ENCODE measurements at places on chromosomes 7 and 10.

- no peak for DNase-seq
Observed at GRCh38 chr7:39987641-39988347, 37.7 kb downstream of the CDK13 start.

- no peak for DNase-seq
Observed at GRCh38 chr10:119535305-119535704, 7.2 kb downstream of the RGS10 start.

DNA sequence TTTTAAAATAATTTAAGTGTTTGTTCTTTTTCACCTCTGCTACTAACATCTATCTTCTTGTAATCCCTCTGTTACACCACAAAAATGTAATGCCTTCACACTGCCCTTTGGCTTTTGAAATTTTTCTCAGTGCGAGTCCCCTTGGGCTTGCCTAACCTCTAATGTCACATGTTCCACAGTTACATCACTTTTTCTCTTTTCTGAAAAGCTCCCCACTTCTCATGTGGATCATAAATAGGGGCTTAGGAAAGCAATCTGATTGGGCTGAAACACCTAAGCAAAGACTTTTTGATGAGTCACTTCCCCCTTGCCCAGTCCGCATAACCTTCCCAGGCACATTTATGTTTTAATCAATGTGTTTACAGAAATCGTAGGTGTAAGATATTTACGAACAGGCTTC lies 288.2 kb downstream of the IPMK start:
- DNase-seq = no peak

GRCh38 chr7:75565132-75565837 lies 73.2 kb downstream of the SPDYE5 start:
- no peak for DNase-seq

DNA sequence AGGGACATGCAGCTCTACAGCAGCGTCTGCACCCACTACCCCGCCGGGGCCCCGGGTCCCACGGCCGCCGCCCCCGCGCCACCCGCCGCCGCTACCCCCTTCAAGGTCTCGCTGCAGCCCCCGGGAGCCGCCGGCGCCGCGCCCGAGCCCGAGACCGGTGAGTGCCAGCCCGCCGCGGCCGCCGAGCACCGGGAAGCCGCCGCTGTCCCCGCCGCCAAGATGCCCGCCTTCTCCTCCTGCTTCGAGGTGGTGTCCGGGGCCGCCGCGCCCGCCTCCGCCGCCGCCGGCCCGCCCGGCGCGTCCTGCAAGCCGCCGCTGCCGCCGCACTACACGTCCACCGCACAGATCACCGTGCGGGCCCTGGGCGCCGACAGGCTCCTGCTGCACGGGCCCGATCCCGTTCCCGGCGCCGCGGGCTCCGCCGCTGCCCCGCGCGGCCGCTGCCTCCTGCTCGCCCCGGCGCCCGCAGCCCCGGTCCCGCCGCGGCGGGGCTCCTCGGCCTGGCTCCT lies 631 bp downstream of the OTUD1 start:
- no peak for DNase-seq

- no peak for DNase-seq
Observed at GRCh38 chr7:86768394-86768793, 124.7 kb downstream of the GRM3 start.

DNA sequence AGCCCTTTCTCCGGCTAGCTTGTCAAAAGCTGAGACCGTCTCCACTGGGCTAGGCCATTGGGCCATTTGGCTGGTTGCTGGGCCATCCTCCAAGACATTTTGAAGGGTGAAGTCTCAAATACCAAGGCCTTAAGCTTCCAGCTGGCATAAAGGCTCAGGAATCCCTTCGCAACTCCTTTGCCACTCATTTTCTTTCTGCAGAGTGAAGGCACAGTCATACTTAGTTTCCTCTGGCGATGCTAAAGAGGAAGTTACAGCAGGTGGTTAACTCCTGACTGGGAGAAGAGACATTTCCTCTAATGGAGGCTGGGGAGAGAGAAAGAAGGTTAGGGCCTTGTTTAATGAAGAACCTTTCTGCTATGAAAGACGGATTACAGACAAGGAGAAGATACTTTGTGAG lies 4.8 kb upstream of the REPIN1 start:
- DNase-seq = no peak

GRCh38 chr10:89427629-89428028 lies 13.3 kb downstream of the IFIT5 start:
- DNase-seq = no peak

DNA sequence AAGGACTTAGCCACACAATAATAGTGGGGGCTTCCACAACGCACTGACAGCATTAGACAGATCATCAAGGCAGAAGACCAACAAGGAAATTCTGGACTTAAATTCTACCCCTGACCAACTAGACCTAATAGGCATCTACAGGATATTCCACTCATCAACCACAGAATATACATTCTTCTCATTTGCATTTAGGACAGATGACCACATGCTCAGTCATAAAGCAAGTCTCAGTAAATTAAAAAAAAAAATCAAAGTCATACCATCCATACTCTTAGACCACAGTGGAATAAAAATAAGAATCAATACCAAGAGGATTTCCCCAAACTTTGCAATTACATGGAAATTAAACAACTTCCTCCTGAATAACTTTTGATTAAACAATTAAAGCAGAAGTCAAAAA lies 155.9 kb downstream of the CDK14 start:
- DNase-seq = no peak

- no peak for DNase-seq
Observed at GRCh38 chr10:44788147-44789129, 122.7 kb upstream of the TMEM72 start.

- no peak for DNase-seq
Observed at GRCh38 chr10:98696516-98696915, 249.8 kb upstream of the HPS1 start.

DNA sequence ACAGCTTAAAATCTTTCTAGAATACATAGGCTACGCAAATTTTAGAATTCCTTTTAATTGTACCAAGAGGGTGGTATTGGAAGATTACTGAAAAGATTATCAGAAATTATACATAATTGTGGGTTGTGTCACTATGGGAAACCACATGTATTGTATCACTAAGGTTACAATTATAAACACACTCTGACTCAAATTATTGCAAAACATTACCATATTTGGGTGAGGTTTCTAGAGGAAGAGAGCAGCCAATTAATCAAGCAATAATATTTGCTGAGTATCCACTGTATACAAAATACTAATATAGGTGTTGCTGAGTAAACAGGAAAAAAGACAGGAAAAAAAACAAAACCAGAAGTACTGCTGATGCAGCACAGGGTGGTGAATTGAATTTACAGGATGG lies 3.1 kb upstream of the CAPZA2 start:
- no peak for DNase-seq

DNA sequence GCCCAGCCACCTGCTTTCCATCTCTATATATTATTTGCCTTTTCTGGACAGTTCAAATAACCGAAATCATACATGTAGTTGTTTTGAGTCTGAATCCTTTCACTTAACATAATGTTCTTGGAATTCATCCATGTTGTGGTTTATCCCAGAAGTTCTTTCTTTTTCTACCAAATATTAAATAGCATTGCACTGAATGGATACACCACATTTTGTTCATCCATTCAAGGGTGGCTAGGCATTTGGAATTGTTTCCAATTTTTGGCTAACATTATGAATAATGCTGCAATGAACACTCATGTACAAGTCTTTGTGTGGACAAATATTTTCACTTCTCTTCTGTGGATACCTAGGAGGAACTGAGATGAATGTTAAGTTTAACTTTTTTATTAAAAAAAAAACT lies 18.0 kb downstream of the DNAJC1 start:
- DNase-seq = no peak

- DNase-seq = no peak
Observed at GRCh38 chr10:33680036-33680435, 345.6 kb upstream of the NRP1 start.

- no peak for DNase-seq
Observed at GRCh38 chr7:26486153-26486552, 194.5 kb downstream of the SNX10 start.

- DNase-seq = no peak
Observed at GRCh38 chr7:28361551-28361950, 50.8 kb upstream of the CREB5 start.

DNA sequence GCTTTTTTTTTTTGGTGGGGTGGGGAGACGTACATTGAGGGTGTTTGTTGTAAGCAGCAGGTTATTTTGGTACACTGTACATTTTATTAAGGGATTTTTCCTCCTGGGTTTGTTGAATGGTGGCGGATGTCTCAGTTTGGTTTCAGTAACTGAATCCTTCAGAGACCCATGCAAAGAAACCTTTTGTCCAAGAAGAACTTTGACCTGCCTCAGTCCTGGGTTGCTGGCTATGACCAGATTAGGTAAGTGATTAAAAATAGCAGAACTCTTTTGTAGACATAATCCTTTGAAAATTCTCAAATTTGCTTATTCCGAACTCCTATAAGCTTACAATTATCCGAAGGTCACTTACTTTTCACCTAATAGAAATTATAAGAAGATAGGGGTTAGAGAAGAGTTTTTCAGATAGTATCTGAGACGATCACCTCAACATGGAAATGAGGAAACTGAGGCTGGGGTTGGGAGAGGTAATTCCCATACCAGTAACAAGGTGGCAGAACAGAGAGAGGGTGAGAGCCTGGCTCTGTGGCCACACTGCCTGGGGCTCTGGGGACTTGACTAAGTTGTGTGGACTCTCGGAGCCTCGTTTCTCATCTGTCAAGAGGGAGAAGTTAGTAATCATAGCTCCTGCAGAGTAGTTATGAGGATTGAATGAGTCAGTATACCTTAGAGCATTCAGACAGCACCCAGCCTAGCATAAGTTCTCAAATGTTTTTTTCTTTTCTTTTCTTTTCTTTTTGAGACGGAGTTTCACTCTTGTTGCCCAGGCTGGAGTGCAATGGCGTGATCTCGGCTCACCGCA lies 87.4 kb downstream of the CCNY start:
- no peak for DNase-seq

GRCh38 chr10:62626079-62626478 lies 178.4 kb upstream of the ADO start:
- DNase-seq = no peak

DNA sequence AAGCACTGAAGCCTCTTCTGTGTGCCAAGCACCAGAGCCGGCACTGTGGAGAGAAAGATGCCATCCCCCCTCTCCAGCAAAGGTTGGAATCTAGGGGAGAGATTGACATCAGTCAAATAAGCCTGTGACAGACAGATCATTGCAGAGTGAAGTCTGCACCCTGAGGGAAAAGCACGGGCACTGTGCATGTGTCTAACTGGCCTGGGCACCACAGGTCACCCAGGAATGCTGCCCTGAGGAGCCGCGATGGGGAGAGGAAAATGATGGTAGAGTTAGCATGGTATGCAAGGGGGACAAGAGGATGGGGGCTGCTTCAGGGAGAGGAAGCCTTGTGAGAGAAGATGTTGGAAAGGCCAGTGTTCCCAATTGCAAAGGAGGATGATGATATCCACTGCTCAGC lies 261.0 kb downstream of the GRID1 start:
- DNase-seq = no peak

GRCh38 chr10:126749015-126749655 lies 78.6 kb upstream of the C10orf90 start:
- DNase-seq = no peak

GRCh38 chr7:157652161-157652953 lies 315.6 kb downstream of the DNAJB6 start:
- DNase-seq = no peak

GRCh38 chr10:104479906-104480593 lies 126.4 kb downstream of the CFAP58 start:
- no peak for DNase-seq
